ENCODE measurements at places on chromosomes 3 and 15.

- no peak for DNase-seq
Observed at GRCh38 chr15:59255680-59256336, 49.2 kb downstream of the LDHAL6B start.

- no peak for DNase-seq
Observed at GRCh38 chr15:88975891-88976290, 62.7 kb upstream of the MFGE8 start.

DNA sequence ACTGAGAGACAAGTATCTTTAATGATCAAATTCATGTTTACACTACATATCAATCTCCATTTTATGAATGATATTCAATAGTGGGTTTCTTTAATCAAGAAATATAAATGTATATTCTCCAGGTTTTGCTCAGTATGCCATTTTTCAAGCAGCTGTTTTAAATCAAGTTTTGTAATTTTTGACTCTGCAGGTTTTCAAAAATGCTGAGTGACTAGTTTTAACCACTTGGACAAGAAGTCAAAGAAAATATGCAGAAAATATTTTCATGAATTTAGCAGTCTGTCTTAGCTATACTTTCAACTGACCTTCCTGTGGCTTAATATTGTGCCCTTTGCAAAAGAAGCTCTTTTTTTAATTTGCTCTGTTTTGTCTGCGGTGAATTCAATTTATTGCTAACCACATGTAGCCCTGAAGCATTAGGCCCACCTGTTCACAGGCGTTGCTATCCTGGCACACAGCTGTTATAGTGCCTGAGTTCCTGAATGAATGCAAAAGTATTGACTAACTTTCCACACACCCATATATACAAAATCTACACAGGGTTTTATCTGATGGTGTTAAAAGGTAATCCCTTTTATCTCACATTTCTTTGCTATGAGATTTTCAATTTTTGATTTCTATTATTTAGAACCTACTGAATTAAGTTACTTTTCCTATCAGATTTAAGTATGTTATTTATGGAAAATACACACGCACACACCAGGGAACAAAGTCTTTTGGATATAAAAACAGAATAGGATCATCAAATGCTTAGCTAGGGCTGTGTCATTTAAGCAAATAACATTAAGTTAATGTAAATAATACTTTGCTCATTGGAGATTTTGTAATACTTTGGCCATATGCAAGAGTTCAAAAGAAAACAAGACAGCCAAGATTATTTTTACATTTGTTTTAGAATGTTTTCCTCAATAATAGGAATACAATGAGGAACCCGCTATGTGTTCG is 1166.1 kb upstream of the GBE1 start:
- no peak for DNase-seq

GRCh38 chr3:187615630-187616029 is 54.6 kb downstream of the SST start:
- DNase-seq: no peak

DNA sequence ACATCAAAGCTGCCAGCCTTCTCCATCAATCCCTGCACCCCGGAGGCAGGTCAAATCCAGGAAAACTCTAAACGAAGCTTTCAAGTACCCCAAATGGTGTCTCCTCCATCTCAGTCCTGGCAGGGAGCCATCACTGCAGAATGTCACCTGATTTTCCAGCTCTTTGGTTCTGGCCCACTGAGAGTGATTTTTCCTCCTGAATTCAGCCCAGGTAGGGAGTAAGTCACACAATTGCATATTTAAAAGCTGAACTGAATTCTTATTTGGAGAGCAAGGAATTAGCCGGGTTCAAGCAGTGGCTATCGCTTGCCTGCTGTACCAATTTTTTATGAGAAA is 5.3 kb downstream of the RFTN1 start:
- DNase-seq: no peak

DNA sequence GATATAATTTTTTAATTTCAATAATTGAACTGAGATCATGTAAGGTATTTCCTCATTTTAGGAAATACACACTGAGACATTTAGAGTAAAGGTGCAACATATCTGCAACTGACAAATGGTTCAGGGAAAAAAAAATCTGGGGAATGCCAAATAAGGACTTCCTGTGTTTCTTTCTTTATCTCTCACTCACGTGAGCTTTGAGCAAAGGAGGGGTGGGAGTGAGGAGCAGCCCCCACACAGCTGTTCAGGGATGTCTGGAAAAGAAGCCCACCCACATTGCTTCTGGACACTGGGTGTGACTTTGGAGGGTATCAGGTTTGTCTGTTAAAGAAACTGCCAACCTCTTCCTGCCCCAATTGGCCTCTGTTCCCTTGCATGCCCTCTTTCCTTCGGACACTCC is 5.6 kb upstream of the TP63 start:
- DNase-seq: no peak

DNA sequence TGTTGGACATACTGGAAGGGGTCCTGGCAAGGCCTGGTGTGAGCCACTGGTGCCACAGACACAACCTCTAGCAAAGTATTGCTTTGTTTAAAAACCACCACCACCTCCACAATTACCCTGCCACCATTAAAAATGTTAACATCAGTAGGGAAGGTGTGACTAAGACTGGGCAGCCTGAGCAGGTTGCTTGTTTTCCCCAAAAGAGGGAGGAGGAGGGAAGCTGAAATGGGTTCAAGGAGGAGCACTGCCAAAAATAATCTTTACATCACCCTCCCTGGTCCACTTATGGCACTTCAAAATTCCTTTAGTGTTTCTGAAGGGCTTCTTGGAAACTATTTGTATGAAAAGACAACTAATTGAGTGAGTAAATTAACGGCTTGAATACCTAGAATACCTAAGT is 99.8 kb upstream of the FGF7 start:
- no peak for DNase-seq

- no peak for DNase-seq
Observed at GRCh38 chr3:125163739-125164601, 48.6 kb downstream of the SLC12A8 start.

GRCh38 chr15:55742498-55742926 is 440 bp downstream of the PRTG start:
- DNase-seq: no peak

GRCh38 chr15:94083467-94084052 is 147.8 kb upstream of the MCTP2 start:
- no peak for DNase-seq

DNA sequence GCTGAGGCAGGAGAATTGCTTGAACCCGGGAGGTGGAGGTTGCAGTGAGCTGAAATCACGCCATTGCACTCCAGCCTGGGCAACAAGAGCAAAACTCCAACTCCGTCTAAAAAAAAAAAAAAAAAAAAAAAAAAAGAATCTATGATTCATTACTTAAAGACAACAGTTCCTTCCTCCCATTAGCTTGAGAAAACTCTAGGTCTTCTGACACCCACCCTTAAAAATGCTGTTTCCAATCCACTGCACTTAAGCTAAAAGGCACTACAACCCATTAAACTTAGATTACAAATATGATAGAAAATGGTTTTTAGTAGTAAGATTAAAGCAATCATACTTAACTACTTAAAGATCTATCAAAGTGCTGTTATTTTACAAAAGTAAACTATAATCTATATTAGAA is 40.0 kb upstream of the BHLHE40 start:
- DNase-seq: no peak

GRCh38 chr3:87288446-87288845 is 12.1 kb upstream of the POU1F1 start:
- no peak for DNase-seq

- no peak for DNase-seq
Observed at GRCh38 chr3:119018690-119019463, 15.8 kb downstream of the IGSF11 start.

DNA sequence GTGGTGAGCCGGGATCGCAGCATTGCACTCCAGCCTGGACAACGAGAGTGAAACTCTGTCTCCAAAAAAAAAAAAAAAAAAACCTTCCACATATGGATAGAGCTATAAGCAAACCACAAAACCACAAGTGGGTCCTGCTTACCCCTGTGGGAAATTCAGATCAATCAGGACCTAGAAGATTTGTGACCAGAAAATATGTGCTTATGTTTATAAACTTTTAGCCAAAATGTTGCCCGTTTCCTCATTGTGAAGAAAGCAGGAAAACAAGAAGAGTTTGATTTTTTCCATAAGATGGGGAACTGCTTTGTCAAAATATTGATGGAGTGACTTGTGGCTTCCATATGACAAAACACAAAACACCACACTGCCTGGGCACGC is 3.4 kb upstream of the SLC25A38 start:
- DNase-seq: no peak

DNA sequence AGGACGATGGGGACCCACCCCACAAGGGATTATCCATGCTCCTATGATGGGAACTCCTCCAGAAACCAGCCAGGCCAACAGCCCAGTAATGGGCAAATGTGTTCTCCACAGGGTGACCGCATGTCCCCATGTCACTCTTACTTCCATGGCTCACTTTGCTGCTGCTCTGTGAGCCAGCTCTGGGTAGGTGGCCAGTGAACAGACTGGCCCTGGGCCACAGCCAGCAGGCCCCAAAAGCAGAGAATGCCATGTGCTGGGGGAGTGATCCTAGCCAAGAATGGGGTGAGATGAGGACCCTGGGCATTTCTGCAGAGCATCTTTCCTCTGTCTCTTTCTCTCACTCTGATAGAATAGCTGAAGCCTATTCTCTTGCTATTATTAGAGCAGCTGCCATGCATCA is 391.4 kb downstream of the LRTM1 start:
- no peak for DNase-seq

GRCh38 chr3:79202471-79203143 is 565.2 kb downstream of the ROBO1 start:
- DNase-seq: no peak

- no peak for DNase-seq
Observed at GRCh38 chr3:194285024-194285849, 65.9 kb downstream of the CPN2 start.

DNA sequence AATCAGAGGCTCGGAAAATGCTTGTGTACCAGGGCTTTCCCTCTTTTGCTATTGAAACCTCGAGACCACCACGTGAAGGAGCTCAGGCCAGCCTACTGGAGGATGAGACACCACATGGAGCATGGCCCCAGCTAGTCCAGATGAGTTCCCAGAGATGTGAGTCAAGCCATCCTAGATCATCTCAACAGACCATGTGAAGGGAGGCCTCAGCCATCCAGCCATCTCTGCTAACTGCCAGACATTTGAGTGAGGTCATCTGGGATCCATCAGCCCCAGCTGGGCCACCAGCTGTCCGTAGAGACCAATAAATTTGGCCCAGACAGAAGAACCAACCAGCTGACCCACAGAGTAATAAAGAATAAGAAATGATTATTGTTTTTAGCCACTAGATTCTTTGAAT is 62.8 kb upstream of the PROK2 start:
- no peak for DNase-seq

DNA sequence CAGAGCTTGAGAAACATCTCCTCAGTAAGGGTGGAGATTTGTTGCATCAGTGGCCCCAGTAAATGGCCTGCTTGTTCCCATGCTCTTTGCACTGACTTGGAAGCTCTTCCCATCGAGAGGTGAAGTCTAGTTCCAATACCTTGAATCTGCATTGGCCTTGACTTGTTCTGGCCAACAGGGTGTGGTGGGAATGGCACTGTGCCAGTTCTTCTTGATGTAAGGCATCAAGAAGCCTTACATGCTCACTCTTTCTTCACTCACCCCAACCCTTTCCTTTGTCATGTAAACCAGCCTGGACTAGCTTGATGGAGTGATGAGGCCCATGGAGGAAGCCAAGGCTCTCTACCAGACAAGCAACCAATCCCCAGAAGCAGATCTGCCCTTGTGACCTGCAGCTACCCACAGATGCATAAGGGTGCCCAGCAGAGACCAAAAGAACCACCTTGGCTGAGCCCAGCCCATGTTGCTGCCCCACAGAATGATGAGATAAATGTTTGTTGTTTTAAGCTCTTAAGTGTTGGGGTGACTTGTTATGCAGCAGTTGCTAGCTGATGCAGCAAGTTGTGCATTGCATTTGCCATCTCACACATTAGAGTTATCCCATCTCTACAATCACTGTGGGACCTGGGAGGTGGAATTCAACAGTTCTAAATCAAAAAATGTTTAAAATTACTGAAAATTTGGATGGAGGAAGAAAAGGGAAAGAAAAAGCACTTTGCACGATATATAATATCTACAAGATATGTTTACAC is 11.1 kb upstream of the MGLL start:
- DNase-seq: no peak

DNA sequence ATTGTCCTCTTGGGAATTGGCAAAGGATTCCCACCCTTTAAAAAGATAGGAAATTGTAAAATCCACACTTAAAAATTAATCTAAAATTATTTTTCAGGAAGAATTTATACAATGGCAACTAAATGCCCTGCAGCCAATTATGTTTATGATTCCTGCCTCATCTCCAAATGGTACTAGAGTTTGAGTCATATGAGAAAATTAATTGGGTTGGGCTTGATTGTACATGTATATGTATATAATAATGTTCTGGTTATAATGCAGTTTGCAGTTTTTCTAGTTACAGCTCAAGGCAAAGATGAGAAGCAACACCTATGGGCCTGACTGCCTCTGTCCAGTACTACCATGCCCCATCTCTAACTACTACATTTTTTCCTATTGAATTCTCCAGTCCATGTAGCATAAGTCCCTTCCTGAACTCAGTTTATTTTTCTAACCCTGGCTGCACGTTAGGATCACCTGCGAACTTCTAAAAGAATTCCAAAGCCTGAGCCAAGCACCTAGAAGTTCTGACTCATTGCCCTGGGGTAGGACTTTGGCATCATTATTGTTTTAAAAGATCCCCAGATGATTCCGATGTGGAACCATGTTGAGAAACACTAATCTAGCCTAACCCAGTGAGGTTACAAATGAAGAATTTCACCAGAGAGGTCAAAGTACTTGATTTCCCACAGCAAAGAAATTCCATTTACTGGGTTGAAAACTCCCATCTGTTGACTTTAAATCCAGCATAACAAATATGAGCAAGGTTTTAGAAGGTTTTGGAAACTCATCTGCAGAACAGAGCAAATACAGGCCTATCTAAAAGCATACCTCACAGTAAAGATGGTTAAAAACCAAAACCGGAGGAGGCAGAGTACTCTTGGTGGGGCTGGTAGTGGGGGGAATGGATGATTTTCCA is 19.4 kb downstream of the TGFBR2 start:
- DNase-seq: no peak

- no peak for DNase-seq
Observed at GRCh38 chr15:71304681-71305080, 189.4 kb downstream of the THSD4 start.

DNA sequence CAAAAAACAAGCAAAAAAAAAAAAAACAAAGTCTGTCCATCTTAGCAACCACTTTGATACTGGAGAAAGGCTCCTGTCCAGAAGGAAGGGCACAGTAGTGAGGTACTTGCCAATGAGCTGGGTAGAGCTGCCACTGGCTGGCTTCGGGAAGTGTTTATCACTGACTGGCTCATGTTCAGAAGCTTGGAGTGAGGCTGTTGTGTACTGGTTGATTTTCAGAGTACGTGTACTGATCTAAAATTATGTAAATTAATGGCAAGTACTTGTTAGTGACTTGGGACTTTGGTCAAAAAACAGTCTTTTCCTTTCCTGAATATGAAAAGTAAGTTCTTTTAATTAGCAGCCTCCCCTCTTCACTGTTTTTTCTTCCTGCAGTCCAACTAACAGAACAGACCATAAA is 979 bp upstream of the ZNF621 start:
- DNase-seq: no peak

- DNase-seq: no peak
Observed at GRCh38 chr15:73751899-73752805, 999 bp downstream of the INSYN1 start.

- no peak for DNase-seq
Observed at GRCh38 chr3:188389711-188390342, 235.9 kb downstream of the LPP start.

GRCh38 chr3:169071003-169071402 is 592.5 kb downstream of the MECOM start:
- DNase-seq: no peak

- no peak for DNase-seq
Observed at GRCh38 chr3:132346841-132347736, 29.9 kb downstream of the ACP3 start.
